ENCODE measurements at places on chromosomes 7 and 10.

GRCh38 chr10:58993480-58994221 is 182.8 kb upstream of the PHYHIPL start:
- DNase-seq = no peak

GRCh38 chr10:1020460-1020859 is 5.2 kb downstream of the IDI2 start:
- DNase-seq = no peak

GRCh38 chr10:92042541-92042940 is 119.0 kb downstream of the BTAF1 start:
- DNase-seq = no peak

DNA sequence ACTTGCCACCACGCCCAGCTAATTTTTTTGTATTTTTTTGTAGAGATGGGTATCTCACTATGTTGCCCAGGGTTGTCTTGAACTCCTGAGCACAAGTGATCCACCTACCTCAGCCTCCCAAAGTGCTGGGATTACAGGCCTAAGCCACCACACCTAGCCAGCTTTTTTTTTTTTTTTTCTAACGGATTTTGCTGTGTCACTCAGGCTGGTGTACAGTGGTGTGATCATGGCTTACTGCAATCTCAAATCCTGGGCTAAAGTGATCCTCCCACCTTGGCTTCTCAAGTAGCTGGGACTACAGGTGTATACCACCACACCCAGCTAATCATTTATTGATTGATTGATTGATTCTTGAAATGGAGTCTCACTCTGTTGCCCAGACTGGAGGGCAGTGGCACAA is 106.0 kb upstream of the TRIM24 start:
- DNase-seq = no peak

DNA sequence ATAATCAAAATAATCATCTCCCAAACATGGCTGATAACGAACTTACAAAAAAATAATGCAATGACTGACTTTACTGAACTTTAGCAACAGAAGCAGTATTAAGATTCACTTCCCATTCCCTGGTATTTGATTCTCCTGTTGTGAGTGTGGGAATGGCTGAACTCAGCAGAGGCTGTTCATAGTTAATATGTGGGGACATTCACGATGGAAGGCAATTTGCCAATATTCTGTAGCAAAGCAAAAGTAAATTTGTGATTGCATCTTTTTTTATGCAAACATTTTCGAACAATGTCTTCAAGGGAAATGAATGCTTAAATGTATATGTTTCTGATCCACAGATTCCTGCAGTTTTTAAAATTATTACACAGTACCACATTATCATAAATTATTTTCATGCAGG is 431.7 kb upstream of the KLF6 start:
- DNase-seq = no peak

DNA sequence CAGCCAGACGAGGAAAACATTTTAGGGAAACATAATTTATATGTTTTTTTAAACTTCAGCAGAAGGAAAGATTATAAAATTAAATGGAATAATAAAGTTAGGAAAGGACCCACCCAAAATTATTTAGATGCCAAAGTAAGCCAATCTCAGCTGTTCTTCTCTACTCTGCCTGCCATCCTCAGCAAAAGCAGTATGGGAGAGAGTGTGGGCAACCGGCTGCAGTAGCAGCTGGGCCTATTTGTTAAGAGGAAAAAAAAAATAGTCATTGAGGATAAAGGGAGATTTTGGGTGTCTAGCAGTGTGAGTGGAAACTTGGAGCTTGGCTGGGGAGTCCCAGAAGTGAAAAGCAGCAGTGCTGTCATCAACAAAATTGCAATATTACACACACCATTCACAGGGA is 15.4 kb downstream of the SEMA3E start:
- DNase-seq = no peak

DNA sequence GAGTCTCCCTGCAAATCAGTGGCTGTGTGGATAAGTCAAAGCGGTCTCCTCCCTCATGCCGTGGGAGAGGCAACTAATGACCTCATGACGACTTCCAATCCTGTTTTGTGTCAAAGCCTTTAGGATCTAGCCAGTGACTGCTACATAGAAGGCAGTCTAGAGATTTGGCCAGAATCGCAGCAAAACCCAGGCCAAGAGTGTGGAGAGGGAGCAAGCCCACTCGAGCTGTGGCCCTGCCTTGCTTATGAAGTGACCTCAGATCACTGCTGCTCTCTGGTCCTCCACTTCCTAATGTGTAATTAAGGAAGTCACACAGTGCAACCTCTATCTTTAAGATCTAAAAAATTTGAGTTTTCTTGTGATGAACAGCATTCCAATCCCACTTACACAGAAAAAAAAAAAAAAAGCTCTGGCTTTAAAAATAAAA is 296.7 kb upstream of the KLF6 start:
- no peak for DNase-seq

DNA sequence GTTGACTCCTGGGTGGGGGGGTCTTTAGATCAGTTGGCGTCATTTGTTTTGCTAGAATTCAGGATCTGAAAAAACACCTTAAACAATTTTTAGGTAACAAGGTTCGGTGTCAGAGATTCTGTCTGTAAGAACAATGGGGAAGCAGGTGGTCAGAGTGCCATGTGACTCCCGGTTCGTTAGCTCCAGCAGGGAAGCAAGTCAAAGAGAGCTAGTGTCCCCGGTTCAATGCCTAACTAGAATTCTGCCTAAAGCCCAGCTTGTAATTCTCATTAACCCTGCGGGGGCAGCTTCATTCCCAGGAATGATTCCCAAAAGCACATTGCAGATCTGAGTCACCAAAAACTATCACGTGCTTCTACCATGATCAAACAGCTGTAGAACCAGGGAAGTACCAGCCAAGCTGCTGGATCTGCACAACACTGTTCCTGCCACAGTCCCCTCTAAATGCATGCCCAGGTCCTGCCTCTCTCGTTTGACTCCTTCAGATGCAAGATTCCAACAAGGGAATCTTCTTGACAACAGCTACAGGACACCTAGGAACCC is 664.3 kb upstream of the CELF2 start:
- DNase-seq = no peak

GRCh38 chr7:154720016-154720415 is 282.9 kb downstream of the PAXIP1 start:
- no peak for DNase-seq
